Left ventricle myocardium inferior (tissue), 1 donor: ENCODE measurements at places on chromosomes 7 and 10. TPM values are rescaled to one million over a fixed set of nuclear protein-coding genes. Genes with fewer than 3 reads are reported as not detected.

DNA sequence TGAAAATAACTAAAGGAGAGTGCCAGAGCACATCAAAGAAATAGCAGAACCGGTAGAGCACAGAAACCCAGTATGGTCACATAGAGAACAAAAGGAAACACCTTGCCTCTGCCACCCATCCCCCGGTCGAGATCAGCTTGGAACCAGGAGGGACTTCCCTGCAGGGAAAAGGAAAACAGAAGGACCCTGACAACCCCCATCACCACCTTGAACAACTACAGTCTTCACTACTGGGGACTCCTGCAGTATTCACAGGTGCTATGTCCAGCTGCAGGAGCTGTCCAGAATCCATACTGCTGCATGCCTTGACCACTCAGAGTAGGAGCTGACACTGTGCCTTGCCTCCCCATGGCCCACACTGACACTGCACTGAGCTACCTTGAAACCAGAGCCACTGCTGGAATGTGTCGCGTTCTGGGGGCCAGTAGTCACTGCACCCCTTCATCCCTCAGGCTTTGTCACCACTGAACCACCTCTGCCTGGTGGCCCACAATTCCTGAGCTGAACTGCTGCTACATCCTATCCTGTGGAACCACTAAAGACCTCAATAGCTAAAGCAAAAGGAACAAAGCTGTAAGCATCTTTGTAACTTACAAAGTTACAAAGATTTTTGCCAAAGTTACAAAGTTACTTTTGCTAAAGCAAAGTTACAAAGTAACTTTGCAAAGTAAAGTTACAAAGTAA, 66.8 kb downstream of the TRIL start:
- no peak for DNase-seq

DNA sequence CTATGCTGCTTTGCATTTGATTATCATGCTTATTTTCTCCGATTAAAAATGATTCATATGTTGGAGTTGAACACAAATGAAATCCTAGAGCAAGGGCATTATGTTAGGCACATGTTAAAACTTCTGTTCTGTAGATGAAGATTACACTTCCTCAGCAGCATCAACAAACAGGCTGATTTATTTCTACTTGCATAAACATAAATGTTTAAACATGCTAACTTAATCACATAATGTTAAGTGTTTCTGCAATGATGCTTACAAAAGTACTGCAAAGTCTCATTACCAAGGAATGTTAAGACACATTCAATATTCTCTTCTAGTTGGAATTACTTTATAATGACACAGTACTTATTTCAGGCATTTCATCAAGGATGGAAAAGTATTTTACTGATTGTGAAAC, 770.8 kb downstream of the ANKRD7 start:
- DNase-seq: no peak

GRCh38 chr7:103571586-103571985, 125.6 kb upstream of the SLC26A5 start:
- no peak for DNase-seq

GRCh38 chr10:75353183-75353582, 48.4 kb downstream of the ZNF503 start:
- DNase-seq: no peak

DNA sequence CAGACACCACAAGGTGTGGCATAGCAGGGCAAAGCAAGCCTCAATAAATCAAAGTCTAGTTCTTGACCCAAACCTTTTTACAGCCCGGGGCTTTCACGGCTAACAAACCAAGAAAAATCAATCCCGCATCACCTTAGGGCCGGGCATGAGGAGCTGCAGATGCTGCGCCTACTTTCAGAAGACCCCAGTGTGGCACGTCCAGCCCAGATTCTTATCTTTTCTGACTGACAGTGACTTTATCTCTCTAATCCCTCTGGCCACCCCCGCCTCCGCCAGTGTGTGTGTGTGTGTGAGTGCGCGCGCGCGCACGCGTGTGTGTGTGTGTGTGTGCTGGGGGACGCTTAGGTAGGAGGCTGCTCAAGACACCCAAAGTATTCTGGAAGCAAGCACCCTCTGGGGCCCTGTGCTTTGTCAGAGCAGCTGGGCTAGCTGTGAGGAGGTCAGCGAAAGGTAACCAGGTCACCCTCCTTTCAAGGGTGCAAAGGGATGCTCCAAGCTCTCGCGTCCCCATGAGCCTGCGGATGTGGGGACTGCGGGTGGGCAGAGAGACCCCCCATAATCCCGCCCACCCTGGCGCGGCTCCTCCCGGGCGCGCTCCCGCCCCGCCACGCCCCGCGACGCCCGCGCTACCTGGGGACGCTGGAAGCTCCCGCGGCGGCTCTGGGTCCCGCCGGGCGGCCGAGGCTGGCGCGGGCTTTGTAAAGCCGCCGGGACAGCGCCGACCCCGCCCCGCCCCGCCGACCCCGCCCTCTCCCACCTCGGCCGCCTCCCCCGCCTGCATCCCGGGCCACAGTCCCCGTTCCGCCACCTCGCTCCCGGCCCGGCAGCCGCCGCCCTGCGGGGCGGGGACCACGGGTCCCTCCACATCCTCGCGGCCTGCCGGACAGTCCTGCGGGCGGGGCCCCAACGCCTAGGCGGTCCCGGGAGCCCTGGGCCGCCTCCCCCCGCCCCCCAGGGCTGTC, 57.1 kb upstream of the RHOBTB1 start:
- no peak for DNase-seq

DNA sequence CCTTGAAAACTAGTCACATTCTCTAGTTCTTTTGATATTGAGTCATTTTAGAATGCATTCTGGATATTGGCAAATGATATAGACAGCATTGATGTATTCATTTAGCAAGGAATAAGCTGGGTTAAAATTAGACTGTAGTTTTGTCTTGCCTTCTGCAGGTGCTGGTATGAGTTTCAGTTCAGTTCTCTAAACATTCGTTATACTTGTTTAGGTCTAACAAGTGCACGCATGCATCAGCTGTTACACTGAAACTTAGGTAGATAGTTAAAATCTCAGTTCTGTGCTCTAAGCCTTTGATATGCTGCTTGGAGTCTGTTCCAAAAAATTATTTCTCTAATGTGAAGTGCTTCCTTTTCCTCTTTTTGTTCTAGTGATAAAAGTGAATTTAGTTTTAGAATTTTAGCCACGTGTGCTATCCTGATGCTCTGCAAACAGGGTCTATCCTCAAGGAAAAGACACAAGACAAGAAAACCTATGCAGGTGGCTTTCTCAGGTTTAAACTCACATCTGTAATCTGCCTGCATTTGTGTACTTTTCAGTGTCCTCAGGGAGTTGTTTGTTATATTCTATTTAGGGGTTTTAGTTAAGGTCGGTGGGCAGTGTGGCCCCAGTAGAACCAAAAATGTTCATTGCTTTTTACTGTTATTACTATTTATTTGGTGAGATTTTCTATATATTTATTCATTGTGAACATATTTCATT, 409.0 kb downstream of the CDC14C start:
- DNase-seq: no peak

GRCh38 chr7:102005933-102006480, 188.6 kb downstream of the CUX1 start:
- DNase-seq: no peak

DNA sequence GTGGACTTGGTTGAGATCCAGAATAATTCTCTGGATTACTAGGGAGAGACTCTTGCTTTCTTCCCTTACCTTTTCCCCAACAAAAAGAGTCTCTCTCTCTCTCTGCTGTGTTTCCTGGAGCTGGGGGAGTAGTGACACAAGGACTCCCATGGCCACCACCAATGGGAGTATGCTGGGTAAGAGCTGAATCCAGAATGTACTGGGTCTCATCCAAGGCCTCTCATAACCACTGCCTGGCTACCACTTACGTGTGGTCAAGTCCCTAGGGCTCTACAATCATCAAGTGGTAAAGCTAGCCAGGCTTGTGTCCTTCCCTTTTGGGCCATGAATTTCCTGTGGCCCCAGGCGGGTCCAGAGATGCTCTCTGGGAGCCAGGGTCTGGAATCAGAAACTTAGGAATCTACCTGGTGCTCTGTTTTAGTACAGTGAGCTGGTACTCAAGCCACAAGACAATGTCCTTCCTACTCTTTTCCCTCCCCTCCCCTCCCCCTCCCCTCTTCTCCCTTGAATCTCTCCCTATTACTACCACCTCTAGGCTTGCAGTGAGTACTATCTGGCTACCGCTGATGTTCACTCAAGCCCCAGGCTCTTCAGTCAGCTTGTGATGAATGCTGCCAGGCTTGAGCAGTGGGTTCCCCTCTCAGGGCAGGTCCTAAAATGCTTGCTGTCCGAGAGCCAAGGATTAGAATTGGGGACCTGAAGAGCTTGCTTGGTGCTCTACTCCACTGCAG, 196.6 kb downstream of the BBS9 start:
- DNase-seq: no peak

DNA sequence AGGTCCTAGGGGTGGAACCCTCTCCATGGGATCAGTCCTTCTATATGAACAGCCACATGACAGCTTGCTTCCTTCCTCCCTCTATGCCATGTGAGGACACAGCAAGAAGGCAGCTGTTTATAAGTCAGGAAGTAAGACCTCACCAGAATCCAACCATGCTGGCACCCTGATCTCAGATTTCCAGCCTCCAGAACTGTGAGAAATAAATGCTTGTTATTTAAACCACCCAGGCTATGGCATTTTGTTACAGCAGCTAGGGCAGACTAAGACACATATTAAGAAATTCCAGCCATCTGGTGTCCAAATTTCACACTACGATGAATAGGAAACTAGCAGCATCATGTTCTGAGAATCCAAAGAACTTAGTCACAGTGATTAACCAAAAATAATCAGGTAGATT, 140.1 kb downstream of the ZFAND4 start:
- DNase-seq: no peak

GRCh38 chr7:48398191-48398590, 226.9 kb downstream of the ABCA13 start:
- no peak for DNase-seq

- DNase-seq: no peak
Observed at GRCh38 chr7:159061209-159061608, 83.5 kb downstream of the VIPR2 start.

GRCh38 chr7:132934017-132934416, 147.9 kb downstream of the CHCHD3 start:
- DNase-seq: no peak

GRCh38 chr10:103751667-103752290, 103.6 kb downstream of the SH3PXD2A start:
- DNase-seq: no peak

DNA sequence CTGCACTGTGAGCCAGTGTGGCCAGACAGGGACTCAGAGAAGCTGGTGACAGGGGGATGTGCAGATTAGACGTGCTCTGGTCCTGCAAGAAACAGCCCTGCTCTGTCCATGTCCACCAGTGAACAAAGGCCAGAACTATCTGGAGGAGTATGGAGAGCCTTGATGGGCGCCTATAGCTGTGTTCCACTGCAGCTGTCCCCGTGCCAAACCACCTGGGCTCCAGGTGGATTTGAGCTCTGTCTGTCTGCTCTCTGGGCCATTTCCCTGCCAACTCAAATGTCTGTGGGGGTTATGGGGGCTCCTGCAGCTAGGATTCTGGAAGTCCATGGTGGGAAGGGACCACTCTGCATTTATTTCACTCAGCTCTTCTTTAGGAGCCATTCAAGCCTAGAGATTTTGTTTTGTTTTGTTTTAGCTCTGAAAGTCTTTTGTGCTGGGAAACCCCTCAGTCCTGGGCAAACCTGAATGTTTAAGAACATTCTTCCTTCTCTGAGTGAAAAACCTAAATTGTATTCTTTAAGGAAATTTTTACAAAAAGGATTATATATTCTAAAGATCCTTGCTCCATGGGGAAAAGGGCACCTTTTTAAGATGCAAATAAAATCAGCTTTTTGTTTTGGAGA, 1039.5 kb upstream of the SORCS1 start:
- no peak for DNase-seq

DNA sequence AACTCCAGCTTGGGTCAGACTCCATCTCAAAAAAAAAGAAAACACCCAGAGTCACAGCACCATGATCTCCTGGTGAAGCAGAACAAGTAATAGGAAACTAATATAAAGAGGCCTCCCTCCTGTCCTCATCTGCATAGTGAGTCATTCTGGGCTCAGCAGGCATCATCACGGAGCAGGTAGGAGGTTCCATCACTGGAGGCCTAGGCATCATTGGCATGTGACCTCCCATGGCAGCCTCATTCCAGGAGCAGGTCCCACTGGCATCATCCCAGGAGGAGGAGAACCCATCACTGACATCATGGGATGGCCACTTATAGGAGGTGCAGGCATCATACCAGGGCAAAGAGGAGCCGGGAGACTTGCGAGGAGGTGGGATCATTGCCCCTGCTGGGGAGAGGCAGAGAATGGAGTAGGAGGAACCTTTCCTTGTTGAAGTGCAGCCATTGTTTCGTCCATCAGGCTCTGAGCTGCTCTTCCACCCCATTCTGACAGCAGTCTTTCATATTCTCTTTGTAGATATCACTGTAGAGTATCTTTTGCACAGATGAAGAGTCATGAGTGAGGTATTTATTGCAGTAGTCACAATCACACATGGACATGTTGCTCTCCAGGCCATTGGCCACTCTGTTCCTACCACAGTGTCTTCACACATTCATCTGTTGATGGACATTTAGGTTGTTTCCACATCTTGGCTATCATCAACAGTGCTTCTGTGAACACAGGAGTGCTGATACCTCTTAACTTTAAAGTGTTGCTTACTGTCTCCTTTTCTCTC, 73.8 kb downstream of the OSBPL3 start:
- DNase-seq: no peak

- no peak for DNase-seq
Observed at GRCh38 chr10:58438986-58439385, 53.8 kb downstream of the TFAM start.

DNA sequence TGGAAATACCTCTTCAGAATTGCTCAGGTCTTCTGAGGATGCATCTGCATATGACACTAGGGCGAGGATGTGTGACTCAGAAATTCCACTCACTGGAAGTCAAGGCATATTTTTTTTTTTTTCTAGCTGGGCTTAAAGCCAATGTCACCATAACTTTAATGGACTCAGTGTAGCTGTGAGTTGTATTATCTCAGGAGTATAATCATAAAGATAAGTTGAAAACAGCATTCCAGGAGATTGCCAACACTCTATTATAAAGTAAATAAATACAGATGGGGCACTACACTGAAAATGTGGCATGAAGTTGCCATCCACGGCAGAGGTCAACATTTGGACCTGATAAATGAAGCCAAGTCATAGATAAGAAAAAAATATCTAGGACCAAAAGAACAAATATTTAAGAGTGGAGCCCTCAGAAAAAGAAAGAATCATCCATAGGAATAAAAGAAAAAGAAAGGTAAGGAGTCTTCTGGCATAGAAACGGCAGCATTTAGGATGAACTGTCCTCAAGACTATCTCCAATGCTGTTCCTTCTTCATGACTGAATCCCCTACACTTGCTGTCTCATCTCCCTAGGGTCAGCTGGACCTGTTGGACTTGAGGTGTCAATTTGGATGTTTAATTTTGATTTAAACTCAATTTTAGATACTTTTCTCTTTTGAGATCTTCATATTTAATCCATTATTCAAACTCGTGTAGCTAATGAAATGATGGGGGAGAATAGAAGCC, 72.9 kb upstream of the CAV2 start:
- no peak for DNase-seq

The FKBP9 gene
- total RNA-seq: 112 TPM

The STEAP1 gene
- total RNA-seq: 1.2 TPM

The TMEM184A gene
- 0.36 TPM for total RNA-seq

The HOXA4 gene
- not detected for total RNA-seq

The ASB15 gene
- 76.8 TPM for total RNA-seq

The ADAP1 gene
- 8.4 TPM for total RNA-seq

The HMX3 gene
- not detected for total RNA-seq

The ACSM6 gene
- total RNA-seq: not detected

The FGL2 gene
- 10.6 TPM for total RNA-seq

The RBP3 gene
- total RNA-seq: not detected

The CABCOCO1 gene
- total RNA-seq: not detected
